ENCODE measurements at places on chromosomes 12 and 14. TPM values are rescaled to one million over a fixed set of nuclear protein-coding genes. Genes with fewer than 3 reads are reported as not detected.

DNA sequence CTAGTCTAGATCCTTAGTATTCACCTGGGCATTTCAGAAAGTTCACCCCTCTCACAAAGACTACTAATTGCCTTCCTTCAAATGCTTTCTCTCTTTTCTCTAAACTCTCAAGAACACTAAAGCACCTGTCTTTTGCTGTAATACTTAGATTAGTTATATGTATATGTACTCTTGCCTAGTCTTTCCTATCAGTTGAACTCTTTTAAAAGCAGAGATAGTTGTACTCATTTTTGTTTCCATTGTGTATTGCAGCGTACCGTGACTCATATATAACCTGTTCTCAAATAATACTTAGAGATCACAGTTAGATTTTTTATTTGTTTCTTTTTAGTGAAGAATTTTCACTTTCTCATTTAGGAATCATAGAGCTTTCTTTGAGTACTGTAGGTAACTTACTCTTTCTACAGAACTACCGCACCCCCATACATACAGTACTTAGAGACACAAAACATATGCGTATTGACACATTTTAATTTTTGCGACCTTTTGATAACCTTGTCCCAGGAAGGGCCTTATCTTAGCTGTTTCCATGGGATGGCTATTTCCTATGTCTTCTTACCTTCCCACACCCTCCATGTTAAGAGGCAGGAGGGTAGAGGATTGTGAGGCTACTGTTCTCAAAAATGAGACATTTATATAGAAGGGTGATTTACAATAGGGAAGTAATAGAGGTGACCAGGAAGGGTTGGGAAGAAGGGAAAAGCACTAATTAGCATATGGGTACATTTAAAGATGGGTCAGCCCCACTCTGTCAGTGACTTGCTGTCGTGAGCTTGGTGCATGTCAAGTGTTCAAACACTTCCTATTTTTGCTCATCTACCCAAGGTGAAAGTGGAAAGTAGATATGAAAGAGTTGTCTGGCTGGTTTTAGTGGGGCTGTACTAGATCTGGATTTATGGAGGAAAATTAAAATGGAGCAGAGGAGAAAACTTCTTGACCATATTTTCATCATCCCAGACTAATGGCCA, 74.3 kb downstream of the PLEKHA5 start:
- no peak for DNase-seq

DNA sequence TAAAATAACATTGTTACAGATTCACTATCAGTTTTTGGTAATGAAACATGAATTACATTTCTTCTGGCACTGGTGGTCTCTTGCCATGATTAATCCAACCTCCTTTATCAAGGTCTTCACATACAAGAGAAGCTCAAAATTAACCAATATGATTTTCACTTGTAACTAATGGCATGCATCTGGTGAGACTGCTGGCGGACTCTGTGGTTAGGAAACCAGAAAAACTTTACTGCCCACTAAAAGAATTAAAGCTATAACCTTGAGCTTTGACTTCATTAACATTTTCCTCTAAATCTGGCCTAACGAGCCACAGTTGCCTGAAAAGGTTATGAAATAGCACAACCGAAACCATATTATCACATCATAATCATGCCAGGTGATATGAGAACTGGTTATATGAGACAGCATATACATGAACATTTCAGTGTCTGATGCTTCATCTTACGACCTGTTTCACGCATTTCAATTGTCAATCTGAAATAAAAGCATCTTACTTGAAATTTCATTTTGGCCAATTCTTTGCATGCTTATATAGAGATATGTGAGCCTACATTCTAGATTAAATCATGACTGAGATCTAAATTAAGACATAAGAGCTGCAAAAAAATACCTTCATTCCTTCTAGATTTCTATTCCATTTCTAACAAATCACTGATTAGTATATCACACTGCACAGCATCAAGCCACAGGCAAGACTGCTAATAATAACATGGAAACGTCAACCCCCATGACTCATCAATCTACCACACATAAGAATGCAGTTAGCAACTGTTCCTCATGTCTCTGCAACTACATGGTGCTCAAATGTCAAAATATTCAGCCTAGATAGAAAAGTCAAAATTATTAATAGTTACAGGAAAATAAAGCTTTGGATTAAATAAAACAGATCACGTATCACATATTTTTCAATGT, 89.3 kb downstream of the OSBPL8 start:
- DNase-seq = no peak

Gene PPP1R1A
- 10.8 TPM for total RNA-seq

DNA sequence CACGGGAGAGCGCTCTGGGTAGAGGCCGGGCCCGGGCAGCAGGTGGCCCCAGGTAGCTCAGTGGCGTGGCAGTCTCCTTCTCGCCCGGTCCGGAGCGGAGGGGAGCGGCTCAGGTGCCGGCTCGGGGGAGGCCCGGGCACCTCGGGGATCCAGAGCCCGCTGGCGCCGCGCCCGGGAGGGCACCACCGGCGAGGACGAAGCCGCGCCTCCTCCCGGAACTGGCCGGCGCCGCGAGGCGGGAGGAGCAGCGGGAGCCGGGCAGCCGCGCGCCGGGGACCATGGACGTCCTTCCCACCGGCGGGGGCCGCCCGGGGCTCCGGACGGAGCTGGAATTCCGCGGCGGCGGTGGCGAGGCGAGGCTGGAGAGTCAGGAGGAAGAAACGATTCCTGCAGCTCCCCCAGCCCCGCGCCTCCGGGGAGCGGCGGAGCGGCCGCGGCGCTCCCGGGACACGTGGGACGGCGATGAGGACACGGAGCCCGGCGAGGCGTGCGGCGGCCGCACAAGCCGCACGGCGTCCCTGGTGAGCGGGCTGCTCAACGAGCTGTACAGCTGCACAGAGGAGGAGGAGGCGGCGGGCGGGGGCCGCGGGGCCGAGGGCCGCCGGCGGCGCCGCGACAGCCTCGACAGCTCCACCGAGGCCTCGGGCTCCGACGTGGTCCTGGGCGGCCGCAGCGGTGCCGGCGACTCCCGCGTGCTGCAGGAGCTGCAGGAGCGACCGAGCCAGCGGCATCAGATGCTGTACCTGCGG, 21.5 kb upstream of the GNS start:
- no peak for DNase-seq

Gene GYS2
- 0.98 TPM for total RNA-seq

GRCh38 chr12:11307143-11307542, 3.1 kb downstream of the PRB4 start:
- DNase-seq = no peak

Gene FAM186B
- not detected for total RNA-seq

- no peak for DNase-seq
Measured at GRCh38 chr12:11824736-11825135, 175.3 kb downstream of the ETV6 start.

DNA sequence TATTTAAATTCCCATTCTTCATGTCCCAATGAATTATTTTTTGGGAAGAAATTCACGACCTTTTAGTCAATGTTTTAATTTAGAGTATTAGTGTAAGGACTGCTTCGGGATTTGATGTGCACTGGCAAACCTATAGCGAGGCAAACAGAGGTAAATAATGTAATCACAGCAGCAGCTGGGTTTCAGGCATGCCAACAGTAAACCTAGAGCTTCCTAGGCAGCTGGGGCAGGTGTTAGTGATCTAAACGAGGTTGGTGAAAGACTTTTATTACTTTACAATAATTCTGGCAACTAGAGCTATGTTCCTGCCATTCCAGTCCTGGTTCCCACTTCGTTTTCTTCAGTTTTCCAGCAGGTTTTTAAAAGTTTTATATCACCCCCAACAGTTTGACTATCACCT, 1036.4 kb upstream of the FOXG1 start:
- no peak for DNase-seq

Gene ALG10B
- total RNA-seq = 11.8 TPM

Gene TEX52
- not detected for total RNA-seq

GRCh38 chr14:74296037-74296467, 6.7 kb downstream of the ABCD4 start:
- DNase-seq = no peak

Gene KRT2
- 2.0 TPM for total RNA-seq

GRCh38 chr12:132619386-132620112, 973 bp downstream of the P2RX2 start:
- DNase-seq = no peak

Gene DPY19L2
- 9.6 TPM for total RNA-seq

DNA sequence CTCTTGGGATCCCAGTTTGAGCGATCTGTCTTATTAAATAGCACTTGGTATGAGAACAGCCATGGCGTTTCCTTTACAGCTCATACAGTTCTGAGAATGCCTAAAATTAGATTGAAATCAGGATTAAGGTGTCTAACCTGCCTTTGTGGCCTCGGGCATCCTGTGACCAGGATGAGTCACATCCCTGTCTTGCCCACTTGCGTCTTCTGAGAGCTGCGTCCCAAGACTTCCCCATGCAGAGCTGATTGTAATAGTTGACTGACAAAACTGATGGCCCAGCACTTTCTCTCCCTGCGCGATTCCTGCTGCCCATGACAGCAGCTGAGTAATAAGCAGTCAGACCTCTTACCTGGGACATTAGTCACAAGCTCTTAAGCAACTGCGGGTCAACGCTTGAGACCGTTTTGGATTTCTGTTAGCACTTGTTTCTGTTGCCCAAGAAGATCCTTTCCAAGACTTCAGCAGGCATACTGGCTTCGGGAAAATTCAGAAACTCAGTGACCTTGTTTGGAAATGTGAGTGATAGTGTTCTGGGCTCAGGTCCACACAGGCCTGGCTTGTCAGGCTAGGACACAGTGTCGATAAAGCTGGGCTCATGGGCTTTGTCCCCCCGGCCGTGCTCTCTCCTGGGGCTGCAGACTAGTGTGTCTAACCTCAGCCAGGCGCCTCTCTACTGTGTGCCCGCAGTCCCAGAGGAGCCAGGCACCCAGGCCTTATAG, 169.9 kb upstream of the HIF1A start:
- no peak for DNase-seq

DNA sequence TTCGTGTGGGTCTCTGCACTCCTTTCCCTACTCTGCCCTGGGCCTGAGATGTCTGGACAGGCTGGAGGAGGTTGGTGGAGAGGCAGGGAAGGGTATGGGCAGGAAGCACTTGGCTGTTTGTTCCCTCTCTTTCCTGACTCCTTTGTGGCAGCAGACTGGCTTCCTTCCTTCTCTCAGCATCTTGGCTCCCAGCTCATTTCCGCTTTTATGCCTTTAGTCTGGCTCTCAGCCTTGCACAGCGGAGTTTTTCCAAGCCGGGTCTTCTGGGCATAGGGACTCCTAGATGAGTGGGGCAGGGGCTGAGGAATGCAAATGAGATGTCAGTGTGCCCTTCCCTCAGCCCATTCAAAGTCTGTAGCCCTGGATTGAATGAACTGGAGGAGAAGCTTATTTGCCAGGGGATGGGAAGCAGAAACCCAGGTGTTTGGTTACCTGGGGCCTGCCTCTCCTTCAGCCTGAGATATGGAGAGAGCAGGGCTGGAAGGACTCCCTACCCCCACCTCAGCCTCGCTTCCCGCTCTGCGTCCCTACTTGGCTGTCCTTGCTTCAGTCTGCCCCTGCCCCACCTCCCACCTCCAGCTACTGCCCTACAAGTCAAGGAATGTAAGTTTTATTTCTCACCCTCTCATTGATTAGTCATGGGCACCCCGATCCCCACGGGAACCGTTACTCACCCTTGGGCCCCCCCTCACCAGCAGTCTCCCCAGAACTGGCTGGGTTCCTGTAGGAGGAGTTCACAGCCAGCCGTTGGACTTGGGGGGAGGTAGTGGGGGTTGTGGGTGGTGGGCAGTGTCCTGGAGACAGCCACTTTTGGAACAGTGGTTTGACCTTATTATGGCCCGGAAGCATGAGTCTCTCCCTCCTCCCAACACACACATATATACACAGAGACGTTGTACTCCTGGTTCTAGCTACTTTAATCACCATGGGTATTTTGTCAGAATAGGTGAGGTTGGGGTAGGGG, 9.3 kb upstream of the ITGA5 start:
- no peak for DNase-seq

DNA sequence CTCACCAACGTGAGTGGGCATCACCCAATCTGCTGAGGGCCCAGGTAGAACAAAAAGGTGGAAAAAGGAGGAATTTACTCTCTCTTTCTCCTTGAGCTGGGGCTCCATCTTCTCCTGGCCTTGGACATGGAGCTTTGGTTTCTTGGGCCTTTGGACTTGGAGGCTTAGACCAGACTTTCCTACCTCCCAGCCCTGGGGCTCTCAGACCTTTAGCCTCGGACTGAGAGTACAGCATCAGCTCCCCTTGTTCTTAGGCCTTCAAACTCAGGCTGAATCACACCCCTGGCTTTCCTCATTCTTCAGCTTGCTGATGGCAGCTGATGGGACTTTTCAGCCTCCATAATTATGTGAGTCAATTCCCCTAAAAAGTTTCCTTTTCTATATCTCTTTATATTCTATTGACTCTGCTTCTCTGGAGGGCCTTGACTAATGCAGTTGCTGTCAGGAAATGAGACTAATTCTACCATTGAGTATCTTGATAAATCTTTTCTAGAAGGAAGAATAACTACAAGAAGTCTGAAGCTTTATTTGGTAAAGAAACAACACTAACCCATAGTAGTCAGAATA, 15.9 kb upstream of the CLEC4E start:
- no peak for DNase-seq

- DNase-seq = no peak
Measured at GRCh38 chr12:18192119-18192518, 69.2 kb upstream of the PIK3C2G start.

DNA sequence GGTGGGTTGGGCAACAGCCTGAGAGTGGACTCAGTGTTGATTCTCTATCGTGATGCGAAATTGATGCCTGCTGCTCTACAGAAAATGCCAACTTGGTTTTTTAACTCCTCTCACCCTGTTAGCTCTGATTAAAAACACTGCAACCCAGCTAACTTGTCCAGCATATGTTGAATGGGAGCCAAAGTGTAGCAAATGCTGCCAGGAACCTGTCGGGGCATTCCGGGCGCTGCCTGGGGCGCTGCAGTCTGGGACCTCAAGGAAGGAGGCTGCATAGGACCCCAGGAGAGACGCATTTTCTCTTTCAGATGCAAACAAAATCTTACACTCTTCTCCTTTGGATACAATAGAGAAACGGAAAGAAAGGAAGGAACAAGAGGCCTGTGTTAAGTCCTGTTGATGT, 3.9 kb downstream of the B3GNT4 start:
- no peak for DNase-seq

GRCh38 chr14:36684946-36685345, 23.3 kb downstream of the PAX9 start:
- DNase-seq = no peak

- DNase-seq = no peak
Measured at GRCh38 chr12:91622037-91622436, 439.4 kb upstream of the DCN start.

Gene FOXJ2
- 24.8 TPM for total RNA-seq

- DNase-seq = no peak
Measured at GRCh38 chr12:42789808-42790760, 200.5 kb upstream of the PRICKLE1 start.

DNA sequence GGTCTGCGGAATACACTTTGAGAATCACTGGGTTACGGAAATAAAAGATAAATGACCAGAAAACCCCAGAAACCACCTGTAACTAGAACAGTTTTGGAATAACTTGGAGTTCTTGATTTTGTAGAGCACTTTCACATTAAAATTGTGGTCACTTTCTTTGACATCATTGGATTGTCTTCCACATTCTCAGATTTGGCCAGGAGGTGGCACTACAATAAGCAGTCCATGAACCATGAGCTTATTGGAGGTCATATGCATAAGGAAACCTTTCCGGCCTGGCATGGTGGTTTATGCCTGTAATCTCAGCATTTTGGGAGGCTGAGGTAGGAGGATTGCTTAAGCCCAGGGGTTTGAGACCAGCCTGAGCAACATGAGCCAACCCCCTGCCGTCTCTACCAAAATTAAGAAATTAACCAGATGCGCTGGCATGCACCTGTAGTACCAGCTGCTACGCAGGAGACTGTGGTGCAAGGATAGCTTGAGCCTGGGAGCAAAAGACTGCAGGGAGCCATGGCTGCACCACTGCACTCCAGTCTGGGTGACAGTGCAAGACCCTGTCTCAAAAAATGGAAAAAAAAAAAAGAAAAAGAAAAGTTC, 107.7 kb upstream of the CAND1 start:
- no peak for DNase-seq

Gene ESPL1
- 17.7 TPM for total RNA-seq

Gene POLE2
- 4.9 TPM for total RNA-seq

Data from vagina (tissue), 2 donors.